Keratinocyte (primary cell): ENCODE measurements at places on chromosomes 12 and 14. TPM values are rescaled to one million over a fixed set of nuclear protein-coding genes. Genes with fewer than 3 reads are reported as not detected.

Gene PYM1
- 43.6 to 63.4 TPM (median 61.6 TPM) in 3 replicates for polyA plus RNA-seq

DNA sequence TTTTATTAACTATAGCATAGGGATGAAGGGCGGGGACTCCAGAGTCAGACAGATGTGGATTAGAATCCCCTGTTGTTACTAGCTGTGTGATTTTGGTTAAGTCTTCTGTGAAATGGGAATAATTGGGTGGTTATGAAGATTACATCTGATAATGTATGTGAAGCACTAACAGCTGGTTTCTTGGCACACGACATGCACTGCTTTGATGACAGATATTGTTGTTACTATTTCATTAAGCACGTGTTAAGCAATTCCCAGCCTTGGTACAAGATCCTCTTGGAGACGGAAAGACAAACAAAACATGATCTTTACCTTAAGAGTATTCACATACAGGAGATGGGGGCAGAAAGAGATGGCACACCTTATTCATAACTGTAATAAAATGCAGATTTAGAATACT, 7.9 kb downstream of the PPFIBP1 start:
- H3K27me3 ChIP-seq = no peaks in the 10 kb centered on the region
- H3K4me3 ChIP-seq = no peak overlapping the region
- peaks cover 15% of the 10 kb centered on the region for H3K4me1 ChIP-seq

- DNase-seq = no peak
- no peaks in the 10 kb centered on the region for H3K27me3 ChIP-seq
- H3K27ac ChIP-seq = no peak overlapping the region
- no peak overlapping the region for H3K4me3 ChIP-seq
These were observed 660.8 kb downstream of the TMEM121 start for GRCh38 chr14:106187216-106187615.

GRCh38 chr12:22828066-22828465, 203.1 kb downstream of the ETNK1 start:
- no peak overlapping the region for H3K27ac ChIP-seq
- H3K4me1 ChIP-seq = peaks cover 5% of the 10 kb centered on the region
- DNase-seq = no peak
- no peaks in the 10 kb centered on the region for H3K27me3 ChIP-seq
- no peaks in the 10 kb centered on the region for H3K36me3 ChIP-seq
- H3K4me3 ChIP-seq = no peak overlapping the region

DNA sequence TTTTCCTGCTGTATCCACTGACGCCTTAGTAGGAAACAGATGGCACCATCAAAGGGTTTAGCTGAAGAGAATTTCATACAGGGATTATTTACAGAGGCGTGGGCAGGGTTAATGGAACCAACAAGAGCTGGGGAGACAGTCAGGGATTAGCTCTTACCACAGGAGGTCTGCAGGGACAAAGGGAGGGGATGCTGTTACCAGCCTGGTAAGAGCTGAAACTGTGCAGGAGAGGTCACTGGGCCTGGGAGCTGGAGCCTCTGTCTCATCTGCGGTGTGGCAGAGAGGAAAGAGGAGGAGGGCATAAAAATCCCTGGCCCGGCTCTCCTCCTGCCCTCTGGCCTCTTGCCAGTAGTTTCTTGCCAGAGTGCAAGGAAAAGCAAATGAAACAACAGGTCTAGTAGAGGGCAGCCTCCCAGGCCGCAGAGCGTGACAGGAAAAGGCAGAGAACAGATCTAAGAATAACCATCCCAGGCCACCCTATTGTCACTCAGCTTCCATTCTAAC, 18.9 kb upstream of the POC1B start:
- peaks cover 5% of the 10 kb centered on the region for H3K4me1 ChIP-seq
- H3K27me3 ChIP-seq = no peaks in the 10 kb centered on the region
- H3K27ac ChIP-seq = no peak overlapping the region
